ENCODE measurements at places on chromosomes 11 and 22.
A peak's percentile ranks its signal among the peaks of the same experiment; 100 is the strongest.

DNA sequence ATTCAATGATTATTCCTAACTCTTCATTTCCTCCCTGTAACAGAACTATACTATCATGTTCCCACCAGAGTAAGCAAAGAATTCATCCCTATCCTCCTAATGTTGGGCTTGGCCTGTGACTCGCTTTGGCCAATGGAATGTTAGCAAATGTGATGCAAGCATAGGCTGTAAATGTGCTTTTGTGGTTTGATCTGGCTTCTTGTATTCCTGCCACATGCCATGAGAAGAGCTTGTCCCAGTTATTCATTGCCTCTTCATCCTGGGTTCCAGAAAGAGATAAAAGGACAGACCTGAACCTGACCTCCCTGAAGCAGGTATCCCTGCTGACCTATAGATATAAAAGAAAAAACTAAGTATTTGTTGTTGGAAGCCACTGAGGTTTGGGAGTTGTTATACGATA is 51.0 kb downstream of the SYTL2 start:
- no peak for DNase-seq

DNA sequence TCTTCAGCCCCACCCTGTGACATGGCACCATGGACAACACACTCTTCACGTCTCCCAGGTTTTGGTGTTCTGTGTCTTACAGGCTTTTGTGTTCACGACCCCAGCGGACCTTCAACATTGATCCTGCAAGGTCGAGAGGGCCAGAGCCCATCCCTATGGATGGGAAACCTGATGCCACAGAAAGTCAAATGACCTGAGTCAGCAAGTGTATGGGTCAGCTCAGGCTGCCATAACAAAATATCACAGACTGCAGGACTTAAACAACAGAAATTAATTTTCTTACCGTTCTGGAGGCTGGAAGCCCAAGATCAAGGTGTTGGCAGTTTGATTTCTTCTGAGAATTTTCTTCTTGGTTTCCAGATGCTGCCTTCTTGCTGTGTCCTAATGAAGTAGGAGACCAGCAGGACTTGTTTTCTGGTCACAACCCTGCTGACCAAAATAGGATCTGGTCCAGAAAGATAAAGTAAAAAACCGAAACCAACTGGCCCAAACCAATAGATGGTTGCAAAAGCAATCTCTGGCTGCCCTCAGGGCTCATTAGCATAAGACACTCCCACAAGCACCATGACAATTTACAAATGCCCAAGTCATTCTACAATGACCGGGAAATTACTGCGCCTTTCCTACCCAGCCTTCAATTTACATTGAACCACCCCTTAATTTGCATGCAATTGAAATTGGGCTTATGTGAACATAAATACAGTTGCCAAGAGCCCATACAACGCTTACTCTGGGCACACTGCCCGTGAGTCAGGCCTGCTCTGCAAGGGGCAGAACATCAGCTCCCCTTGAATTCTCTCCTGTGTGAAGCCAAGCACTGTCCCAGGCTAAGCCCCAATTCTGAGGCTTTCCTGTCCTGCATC is 113.9 kb downstream of the RPS6KA4 start:
- no peak for DNase-seq

GRCh38 chr11:97290464-97291041 is 900.7 kb downstream of the JRKL start:
- DNase-seq: no peak

DNA sequence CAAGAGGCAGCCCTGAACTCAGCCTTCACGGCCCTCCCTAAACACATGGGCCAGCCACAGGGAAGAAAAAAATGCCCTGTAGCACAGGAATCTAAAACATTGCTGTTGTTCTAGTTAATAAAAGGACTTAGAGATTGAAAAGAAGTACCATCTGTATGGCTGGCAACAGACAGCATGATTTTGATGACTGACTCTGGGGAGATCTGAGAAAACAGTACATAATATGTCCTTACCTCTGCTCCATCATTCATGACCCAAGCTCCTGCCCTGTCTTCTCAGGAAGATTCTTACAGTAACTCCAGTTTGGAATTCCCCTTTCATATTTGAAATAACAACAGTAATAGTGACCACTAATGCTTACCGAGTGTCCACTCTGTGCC is 244.2 kb downstream of the ETS1 start:
- DNase-seq: no peak

- DNase-seq: no peak
Observed at GRCh38 chr11:132008872-132009271, 638.5 kb downstream of the NTM start.

- no peak for DNase-seq
Observed at GRCh38 chr22:49150801-49151221, 676.9 kb downstream of the BRD1 start.

GRCh38 chr11:83157594-83158356 is 844 bp downstream of the PCF11 start:
- DNase-seq: peak; percentile 76

DNA sequence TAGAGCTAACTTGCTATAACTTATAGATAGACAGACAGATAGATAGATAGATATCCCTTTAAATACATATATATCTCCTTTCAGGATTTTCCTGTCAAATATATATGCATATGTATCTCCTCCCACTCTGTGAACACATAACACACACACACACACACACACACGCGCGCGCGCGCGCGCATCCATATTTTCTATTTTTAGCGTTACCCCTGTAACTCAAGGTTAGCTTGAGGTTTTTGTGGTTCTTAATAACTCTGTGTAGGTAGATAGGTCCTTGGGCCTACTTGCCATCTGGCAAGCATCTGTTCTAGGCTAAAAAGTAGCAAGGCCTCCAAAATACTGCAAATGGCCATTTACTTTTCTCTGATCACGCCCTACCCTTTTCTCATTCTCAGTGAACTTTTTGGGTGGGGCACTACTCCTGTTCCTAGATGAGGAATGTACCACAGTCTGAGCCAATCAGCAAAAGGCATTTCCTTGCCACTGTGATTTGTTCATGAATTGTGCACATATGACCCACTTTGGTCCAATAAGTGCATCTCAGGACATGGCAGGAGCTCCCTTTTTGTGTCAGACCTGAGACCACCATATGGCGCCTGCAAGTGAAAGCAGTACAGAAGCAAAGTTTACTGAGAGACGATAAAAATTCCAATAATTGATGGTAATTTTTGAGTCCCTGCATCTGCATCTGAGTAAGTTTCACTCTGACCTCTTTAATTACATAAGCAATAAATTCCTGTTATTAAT is 740.5 kb upstream of the API5 start:
- DNase-seq: no peak

DNA sequence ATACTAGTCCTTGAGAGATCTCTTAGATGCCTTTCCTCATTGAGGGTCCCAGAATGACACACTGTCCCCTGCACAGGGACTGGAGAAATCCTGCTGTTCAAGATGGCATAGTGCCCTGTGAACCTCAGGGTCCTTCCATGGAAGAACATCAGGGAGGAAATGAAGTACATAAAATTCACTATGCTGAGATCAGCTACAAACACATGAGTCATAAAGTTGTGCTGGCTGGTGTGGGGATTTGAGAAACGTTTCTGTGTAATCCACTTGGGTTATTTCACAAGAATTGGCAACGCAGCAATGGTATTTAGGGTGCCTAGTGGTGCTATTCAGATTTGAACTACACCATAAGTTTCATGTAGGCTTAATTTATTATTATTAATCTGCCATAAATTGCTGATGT is 174.4 kb downstream of the MAML2 start:
- DNase-seq: no peak

DNA sequence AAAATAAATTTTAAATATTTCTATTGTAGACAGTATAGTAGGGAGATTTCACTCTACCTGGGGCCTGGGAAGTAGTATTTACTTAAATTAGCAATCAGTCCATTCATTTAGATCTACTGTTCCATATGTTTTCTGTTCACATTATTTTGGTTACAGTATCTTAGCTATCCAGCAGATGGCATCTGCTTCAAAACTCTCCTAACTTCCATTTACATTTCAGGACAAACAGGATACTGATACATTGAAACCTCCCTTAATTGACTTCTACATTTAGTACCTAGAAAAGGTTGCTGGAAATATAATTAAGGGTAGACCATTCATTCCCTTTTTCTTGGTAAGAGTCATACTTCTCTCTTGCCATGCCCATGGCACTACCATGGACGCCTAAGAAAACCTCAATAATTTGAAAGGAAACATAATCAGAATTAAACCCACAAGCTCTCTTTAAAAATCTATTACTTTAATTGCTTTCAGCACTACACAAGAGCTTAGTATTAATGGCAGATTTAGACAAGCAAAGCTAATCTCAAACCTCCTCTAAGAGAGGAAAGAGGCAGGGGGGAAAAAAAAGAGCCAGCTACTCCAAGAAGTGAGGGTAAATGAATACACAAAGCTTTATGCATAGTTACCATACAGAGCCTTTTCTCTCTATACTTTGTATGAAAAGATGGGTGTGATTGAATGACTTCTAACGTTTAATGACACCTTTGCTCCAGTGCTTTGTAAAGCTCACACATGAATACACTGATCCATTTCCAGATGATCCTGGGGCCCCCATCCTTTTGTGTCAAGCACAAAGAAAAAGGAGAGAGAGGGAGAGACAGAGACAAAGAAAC is 131.2 kb upstream of the MTMR2 start:
- DNase-seq: peak; percentile 72

GRCh38 chr11:30983776-30984441 is 385.6 kb downstream of the DCDC1 start:
- DNase-seq: no peak

- no peak for DNase-seq
Observed at GRCh38 chr11:28715726-28716125, 607.5 kb downstream of the METTL15 start.

DNA sequence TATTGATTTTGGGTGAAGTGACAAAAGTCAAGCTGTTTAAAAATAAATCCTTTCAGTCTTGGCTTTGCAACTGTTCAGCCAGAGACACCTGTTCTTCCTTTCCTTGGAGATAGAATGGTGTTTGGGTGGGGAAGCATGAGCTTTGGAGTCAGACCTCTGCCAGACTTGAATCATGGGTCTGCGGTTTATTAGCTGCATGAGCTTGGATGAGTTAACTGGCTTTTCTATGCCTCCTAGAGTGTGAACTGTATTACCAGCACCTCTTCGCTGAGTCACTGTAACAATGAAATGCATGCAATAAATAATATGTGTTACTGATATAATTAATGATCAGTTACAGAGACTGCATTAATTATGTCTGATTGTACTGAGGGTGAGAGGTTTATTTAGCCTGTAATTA is 13.5 kb upstream of the MYEOV start:
- no peak for DNase-seq

DNA sequence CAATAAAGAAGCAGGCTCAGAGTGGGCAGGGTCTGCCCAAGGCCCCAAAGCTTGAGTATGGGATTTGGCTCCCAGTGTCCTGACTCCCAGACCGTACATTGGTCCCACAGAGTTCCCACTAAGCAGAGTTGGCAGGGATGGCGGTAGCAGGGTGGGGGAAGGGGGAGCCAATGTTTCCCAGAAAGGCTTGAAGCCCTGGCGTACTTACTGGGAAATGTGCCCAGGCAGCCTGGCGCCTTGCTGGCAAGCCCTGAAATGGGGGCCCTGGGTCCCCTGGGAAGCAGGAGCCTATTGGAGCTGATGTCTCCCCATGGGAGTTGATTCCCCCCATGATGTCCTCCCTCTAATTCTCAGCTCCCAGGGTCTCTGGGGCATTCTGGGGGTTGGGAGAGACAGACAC is 9.3 kb downstream of the ARHGEF17 start:
- peak; percentile 85 for DNase-seq

GRCh38 chr11:70415191-70415590 is 16.9 kb downstream of the CTTN start:
- DNase-seq: no peak

DNA sequence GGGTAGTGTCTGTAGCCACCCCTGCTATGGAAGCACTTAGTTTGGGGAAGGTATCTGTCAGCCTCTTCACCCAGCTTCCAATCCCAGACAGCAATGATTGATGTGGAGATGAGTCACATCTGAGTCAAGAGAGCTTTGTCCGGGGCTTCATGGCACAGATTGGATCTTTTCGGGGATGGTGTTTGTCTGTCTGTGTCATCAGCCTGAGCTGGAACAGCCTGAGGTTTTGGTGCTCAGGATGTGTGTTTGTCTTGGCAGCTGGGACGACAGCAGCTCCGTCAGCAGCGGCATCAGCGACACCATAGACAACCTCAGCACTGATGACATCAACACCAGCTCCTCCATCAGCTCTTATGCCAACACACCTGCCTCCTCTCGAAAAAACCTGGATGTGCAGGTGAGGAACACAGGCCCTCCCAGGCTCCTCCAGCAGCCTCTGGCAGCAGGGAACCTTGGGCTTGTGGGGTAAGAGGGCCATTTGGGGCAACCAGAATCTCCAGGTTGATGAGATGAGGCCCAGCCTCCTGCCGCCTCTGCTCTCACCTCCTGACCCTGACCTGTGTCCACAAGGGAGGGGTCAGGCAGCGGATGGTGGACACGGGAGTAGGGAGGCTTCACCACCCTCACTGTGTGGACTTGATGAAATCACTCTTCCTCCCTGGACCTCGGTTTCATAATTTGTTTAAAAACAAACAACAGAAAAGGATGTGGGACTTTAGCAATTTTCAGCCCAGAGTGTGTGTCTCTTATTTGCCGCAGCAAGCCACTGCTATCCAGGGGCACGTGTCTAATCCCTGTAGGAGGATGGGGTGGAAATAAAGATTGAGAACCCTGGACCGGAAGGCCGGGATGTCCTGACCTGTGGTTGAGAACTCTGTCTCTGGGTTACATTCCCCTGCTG is 124.3 kb downstream of the DBX1 start:
- no peak for DNase-seq

DNA sequence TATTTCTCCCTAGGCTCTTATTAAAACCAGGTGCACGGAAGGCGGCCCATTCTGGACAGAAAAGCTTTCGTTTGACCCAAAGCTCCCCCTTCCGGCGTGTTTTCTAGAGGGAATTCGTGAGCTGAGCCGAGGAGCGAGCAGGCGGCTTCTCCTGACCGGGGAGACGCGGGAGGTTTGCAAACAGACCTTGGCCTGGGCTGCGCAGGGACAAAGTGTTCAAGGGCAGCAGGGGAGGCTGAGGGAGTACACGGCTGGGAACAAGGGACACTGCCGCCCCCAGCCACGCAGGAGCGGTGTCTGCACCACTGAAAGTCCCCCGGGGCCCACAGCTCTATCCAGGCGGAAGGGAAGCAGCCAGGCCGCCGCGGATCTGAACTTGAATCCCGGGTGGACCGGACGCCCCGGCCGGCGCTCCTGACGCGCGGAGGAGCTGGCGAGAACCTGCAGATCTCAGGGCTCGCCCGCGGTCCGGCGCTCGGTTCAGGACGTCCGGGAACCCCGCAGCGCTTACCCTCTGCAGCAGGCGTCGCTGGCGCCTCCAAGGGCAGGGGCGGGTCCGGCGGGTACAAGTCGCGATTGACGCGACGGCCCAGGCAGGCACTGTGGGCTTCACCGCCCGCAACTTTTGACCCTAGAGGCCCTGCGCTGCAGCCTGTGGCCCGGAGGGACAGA is 101.9 kb downstream of the WT1 start:
- DNase-seq: peak; percentile 42

DNA sequence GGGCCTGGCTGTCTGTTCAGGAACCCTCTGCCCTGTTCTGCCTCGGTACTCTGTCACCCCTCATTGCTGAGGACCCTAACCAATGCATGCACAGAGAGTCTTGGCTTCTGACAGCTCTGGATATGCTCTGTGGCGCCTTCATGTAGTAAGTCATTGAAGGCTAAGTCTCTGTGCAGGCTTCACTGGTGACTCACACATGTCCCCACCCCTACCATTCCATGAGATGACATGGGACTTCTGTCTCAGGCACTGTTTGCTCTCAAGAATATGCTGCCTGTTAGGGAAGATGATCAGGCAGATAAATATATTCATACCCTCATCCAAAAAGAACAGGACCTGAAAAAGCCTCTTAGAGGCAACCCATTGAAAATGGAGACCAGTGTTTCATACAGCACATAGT is 43.6 kb upstream of the HORMAD2 start:
- no peak for DNase-seq

All from pons (tissue), 1 donor.